ENCODE measurements at places on chromosomes 1 and 21.

DNA sequence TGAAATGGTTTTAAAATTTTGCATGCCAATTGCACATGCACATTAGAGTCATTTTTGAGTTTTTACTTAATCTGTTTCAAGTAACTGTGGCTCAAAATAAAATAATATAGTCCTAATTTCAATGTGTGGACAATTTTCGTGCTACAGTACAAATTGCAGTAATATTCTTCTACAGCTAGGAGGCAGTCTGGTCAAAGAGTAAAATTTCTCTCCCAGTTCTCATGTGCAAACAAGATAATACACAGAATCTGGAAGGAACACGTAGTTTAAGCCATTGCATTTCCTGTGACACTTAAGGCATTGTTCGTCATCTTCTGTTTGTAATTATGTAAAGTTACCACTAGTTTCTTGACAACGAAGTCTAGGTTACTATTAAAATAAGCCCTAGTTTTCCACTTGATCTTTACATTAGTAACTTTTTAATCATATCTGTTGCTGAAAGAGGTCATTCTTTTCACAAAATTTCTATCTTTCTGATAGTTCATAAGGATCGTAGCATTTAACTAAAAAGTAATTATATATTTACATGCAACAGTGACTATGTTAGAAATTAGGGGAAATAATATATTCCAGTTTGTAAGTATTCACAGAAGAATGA lies 28.9 kb downstream of the ODR4 start:
- peak; percentile 52 for DNase-seq

DNA sequence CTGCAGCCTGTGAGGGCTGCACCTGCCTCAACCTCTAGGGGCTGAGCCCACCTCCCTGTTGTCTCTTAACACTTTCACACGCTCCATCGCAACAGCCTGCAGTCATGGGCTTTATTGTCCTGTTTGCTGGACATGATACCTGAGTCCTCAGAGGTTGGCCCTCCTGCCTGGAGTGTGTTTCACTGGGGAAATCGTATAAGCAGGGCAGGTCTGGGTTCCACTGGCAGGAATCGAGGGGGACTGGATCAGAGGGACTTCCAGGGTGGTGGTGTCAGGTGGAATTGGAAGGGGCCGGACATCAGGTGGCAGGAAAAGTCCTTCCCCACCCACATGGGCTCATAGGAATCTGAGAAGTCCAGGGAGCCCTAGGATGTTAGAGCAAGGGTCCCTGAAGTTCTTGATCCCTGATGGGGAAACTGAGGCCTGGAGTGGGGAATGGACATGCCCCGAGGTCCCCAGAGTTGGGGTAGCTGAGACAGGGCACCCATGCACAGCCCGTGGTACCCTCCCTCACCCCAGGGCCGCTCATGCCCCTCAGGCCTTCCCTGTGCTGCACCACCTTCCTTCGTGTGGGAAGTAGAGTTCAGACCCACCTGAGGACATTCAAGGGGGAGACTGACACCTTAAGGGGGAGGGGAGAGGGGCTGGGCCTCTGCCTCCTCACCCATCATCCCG lies 66.6 kb downstream of the PIK3CD start:
- DNase-seq: no peak

- DNase-seq: no peak
Observed at GRCh38 chr1:55230659-55231058, 15.5 kb upstream of the USP24 start.

DNA sequence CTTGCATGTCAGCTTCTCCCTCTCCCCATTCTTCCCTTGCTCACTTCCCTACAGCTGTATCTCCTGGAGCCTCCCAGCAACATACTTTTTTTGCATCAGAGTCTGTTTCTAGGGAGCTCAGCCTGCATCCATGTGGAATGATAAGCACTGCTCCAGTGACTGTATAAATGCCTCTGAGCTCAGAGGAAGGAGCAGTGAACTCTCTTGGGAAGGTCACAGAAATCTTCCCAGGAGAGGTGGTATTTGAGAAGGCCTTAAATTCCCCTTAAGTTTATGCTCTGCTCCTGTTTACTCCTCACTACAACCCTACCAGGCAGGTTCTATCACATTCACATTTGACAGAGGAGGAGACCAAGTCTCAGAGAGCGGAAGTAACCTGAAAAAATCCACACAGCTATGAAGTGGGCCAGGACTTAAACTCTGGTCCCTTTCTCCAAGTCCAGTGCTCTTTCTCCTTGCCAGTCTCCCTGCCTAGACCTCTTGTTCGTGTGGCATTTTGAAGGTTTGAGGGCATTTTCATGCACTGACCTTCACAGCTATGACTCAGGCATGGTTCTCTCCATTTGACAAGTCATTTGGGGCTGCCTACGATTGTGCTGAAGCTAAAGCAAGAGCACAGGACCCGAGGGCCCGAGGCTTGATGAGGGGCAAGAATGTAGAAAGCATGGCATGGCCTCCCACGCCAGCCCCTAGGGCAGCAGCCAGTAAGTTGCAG lies 5.6 kb upstream of the UBXN10 start:
- no peak for DNase-seq

DNA sequence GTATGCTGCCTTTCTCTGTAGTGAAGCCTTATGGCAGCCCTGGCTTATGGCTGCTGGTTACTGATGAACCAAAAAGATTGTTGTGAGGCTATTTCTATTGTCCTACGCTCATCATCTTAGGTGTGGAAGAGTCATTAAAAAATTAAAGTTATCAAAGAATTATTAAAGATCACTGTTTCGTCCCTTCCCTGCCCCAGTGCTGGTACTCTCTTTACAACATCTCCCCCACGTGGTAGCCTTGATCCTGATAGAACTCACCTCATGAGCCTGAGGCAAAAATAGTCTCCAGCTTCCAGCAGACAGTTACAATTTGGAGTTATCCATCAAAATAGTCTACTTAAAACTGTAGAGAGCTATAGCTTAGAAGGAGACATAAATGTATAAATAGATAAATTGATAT lies 201.5 kb downstream of the S1PR1 start:
- DNase-seq: no peak

- no peak for DNase-seq
Observed at GRCh38 chr1:205589618-205590456, 42.0 kb downstream of the ELK4 start.

DNA sequence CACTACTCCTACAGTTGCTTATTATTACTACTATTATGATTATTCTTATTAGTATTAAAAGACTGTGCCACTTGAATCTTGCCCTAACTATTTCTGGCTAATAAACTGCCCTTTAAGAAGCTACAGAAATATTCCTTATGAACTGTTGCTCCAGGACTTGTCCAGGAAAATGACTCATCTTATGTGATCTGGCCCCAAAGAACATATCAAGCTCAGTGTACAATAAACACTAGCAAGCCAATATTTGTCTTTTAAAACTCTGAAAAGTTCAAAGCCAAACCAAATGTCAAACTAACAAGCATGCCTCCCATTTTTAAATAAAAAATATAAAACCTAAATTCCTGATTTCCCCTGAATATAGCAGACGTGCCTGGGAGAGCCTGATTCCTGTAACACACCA lies 88.7 kb upstream of the SIM2 start:
- no peak for DNase-seq

DNA sequence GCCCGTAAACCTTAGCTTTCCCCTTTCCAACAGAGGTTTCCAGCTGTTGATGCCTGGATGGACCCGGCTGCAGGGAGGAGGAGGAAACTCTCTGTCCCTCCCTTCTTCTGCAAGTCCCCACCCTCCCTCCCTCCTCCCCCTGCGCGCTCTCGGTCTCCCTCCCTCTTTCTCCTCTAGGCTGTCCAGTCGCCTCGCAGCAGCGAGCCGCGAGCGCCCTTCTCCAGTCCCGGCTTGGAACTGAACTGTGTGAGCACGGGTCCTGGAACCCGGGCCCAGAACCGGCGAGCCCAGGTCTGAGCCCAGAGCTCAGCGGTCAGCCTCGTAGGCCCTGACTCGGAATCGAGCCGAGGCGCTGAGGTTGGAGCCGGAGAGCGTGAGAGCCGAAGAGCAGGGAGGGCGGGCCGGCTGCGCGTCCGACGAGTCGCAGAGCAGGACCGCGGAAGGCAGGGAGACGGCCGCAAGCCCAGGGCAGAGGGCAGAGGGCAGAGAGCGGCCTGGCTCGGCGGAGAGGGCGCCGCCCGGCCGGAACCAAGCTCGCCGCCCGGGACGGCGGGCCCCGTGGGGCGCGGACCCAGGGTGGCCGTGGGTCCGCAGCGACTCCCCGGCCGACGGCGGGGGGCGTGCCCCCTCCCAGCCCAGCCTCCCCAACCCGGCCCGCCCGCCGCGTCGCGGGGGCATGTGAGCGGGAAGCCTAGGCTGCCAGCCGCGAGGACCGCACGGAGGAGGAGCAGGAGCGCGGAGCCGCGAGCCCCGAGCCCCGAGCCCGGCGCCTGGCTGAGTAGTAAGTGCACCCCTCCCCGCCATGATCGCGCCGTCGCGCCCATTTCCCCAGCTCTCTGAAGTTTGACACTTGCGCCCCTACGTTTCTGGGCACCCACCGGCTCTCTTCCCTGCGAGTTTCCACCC lies at the start of gene SOX13:
SOX13 (plus strand) TSS at position 185 of the 906 bp plus-strand sequence. CDS start 39,801 bp downstream, outside the sequence.
- DNase-seq: peak; percentile 59

DNA sequence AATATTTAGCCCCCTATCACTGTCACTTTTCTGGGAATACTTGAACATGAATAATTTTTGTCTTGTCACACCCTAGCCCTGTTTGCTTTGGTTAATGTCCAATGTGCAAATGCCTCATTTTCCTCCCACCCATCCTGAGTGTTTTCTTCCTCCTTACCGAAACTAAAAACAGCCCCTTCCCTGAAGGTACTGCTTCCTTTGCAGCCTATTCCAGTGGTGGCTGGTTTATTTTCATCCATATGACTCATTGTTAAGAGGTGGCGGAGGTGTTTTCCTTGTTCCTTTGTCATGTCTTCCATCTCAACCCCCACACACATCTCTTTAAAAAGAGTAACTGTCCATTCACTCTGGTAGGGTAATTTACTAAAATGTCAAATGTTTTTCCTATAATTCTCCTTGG lies 40.4 kb downstream of the CD55 start:
- no peak for DNase-seq

DNA sequence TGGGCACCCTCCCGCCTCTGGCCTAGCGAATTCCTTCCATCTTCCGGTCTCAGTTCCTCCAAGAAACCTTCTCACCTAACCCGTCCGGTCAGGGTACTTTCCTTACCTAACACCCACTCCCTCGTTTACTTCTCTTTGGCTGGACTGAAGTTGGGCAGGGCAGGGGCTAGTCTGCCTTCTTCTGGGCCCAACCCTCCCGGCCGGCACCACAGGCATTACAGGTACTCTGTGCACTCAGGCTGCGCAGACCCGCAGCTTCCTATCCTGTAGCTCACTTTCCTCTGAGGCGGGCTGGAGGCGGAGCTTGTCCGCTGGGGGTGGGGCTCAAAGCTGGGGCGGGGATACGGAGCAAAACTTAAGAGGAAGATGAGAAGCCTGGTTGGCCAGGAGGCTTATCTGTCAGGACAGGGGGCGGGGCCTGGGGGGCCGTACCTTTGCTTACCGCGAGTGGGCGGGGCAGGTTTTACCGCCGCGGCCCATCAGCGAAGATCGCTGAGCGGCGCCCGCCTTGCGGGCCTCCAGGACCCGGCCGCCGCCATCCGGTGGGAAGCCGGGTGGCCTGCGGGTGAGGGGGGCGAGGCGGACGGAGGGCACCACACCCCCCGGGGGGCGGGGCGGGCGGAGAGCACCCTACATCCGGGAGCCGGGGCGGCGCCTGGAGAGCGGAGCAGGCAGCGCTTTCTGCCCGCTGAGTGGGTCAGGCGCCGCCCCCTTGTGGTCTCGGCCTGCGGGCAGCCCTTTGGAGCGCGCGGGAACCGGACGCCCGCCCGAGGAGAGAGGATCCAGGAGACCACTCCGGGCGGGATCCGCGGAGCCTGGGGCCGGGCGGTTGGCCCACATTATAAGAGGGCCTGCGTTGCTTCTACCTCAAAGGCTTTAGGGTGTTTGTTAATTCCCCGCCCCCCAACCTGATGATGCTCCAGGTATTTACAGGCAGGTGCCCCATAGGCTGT lies 31.9 kb downstream of the ZNF648 start:
- DNase-seq: peak; percentile 72

DNA sequence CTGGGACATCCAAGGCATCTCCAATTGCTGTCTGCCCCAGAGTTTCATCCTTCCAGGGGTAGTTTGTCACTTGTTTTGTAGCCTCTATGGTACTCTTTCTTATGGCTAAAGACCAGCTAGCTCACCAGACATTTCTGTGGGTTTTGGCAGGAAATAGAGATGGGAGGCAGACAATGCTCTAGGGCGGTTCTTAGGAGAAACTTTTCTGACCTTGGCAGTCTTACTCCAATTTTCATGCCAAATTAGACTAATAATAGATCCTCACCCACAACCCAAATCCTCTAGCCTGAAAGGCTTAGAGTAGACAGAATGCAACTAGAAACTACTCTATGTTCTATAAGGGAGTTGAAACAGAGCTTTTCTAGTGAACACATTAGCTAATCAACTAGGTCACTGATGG lies 69.8 kb downstream of the LRIG2 start:
- peak; percentile 11 for DNase-seq

DNA sequence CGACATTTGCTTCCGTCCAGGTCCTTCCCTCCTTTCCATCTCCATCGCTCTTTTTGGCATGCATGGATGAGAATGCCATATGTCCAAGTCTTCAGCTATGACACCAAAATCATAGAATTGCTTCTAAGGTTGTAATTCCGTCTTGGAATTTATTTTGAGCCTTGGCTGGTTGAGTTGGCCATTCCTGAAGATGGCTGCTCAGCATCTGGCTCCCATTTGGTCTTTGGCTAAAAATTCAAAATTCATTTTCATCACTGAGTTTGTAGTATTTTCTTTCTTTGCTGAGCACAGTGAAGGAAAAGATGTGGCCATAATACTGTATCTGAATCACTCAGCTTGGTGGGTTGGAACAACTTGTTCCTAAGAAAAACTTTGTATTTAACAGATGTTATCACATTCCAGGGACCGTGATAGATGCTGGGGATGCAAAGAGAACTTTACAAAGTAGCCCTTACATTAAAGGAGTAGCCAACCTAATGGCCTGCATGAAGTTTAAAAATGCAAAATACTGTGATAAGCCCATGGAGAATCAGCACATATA lies 15.6 kb downstream of the JUN start:
- DNase-seq: no peak

DNA sequence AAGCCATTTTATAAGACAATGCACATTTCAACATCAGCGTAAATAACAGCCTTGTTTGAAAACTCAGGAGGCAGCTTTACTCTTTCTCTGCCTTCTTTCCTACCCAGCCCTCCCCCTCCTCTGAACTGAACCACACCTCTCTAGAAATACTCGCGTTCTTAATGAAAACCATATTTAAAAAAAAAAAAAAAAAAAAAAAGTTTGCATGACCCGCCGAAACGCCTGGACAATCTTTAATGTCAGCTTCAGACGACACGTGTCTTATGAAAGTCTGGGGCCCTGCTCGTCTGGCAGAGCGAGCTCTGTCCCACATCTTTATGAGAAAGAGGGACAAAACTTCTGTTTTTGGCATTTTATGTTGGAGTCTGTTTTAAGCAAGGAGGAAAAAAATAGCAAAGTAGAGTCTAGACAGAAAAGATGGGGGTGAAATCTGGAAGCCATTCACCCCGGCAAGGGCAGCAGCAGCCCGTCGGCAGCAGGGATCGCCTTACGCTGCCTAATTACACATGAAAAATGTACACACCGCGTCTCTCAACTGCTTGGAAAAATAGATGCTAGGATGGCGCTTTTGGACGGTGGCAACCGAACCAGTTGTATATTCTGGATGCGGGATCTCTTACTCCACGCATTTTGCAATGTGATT lies 130.4 kb upstream of the ETS2 start:
- no peak for DNase-seq

Data from fibroblast of skin of left quadriceps (primary cell).